ENCODE measurements at places on chromosomes 4 and X.

GRCh38 chr4:94758700-94759399, 1.1 kb downstream of the BMPR1B start:
- no peak for DNase-seq

DNA sequence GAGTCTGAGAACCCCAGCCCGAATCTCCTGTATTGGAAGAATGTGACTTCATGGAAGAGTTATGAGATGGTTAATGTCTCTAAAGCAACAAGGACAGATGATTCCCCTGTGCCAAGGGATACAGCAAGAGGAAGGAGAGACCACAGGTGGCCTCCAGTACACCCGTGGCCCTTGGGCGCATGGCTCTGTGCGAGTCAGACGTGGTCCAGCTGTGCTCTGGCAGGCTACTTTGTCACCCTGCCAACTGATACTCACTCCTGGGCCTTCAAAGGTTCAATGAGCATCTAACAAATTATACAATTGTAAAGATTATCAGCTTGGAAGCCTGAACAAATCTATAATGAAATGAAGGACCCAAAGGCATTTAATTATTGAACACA, 71.7 kb downstream of the NYX start:
- peak; percentile 33 for DNase-seq

- peak; percentile 94 for DNase-seq
Measured at GRCh38 chr4:183492791-183493222, 12.1 kb upstream of the ING2 start.

- peak; percentile 42 for DNase-seq
Measured at GRCh38 chr4:36292556-36293188, 11.3 kb downstream of the DTHD1 start.

DNA sequence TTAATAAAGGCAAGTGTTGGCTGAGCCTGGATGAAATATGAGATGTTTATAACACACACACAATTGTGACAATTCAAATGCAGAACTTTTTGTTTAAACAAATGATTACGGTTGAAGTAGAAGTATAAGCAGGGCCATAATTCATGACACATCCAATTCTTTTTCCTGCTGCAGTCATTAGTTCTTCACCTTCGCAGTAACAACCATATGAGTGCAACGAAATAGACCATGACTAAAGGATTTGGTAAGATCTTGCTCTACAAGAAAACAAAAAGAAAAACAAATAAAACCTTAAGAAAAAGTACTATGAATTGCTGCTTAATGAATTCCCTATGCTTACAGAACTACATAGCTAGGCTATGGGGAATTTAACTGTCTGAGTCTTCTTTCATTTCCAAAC, 13.9 kb upstream of the BMPR1B start:
- no peak for DNase-seq
